ENCODE measurements at places on chromosomes 1 and 21.

DNA sequence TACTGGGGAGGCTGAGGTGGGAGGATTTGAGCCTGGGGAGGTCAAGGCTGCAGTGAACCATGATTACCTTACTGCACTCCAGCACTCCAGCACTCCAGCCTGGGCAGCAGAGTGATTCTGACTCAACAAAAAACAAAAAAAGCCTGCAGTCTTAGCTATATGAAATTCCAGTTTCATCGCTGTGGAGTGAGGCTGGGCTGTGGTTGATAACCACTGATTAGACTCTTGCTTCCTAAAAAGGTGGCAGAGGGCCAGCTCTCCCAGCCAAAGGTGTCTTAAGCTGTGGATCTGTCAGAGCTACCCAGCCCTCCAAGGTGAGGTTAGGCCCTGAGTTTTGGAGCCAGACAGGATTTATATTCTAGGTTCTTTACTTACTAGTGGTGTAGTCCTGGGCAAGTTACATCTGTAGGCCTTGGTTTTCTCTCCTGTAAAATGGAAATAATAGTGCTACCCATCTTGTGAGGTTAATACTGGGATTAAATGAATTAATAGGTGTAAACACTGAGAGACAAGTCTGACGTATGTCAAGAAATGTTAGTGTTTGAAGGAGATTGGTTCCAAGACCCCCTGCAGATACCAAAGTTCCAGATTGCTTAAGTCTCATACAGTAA, 35.9 kb downstream of the TMCC2 start:
- no peak for DNase-seq

DNA sequence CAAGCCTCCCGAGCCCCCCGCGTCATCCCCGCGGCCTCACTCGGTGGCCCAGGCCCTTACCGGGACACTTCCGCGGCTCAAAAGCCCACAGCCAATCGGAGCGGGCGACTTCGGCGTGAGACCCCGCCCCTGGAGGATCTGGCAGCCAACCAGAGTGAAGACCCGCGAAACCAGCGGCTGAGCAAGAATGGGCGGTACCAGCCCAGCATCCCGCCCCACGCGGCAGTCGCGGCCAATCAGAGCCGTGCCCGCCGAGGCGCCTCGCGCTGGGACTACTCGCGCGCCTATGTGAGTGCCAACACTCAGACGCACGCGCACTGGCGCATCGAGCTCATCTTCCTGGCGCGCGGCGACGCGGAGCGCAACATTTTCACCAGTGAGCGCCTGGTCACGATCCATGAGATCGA, 22.5 kb downstream of the DISP3 start:
- no peak for DNase-seq

DNA sequence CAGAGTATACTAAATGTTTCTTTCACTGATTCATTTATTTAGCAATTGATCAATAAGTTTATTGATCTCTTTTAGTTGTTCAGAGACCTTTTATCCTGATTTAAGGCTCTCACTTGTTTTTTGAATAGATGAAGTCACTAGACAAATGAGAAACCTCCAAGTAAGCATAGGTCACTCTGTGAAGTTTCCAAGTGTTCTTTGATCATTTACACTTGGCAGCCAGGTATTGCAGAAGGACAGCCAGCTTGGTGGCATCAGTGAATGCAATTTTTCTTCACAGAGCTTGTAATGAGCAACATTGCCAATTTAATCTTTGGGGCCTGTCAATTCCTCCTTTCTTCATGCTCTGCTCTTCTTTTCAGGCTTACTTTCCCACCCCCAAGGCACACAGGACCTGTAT, 413.0 kb downstream of the OMA1 start:
- DNase-seq = no peak

GRCh38 chr1:7019510-7019909, 234.3 kb downstream of the CAMTA1 start:
- no peak for DNase-seq

- no peak for DNase-seq
These were observed 8.8 kb downstream of the TMCC2 start for GRCh38 chr1:205236526-205236925.

- no peak for DNase-seq
These were observed 14.9 kb upstream of the TMEM9 start for GRCh38 chr1:201169203-201169602.

- DNase-seq = no peak
These were observed 58.8 kb upstream of the PRDX6 start for GRCh38 chr1:173418107-173418985.

DNA sequence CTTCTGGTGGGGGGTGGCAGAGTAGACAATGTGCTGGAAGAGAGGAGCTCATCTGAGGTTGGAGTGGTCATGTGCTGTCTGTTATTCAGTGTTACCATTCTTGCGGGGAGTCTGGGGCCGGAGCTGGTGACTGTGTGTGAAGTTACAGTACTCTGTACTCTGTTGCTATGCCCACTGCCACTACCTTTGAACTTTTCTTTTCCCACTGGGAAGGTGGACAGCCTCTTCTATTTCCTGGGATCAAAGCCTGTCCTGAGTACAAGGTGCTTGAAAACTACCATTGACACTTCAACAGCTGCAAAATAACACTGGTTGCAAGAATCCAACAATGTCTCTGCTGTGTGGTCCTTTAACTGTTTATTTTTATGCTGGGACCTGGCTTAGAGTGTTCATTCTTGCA, 66.4 kb upstream of the ZNF326 start:
- no peak for DNase-seq

- DNase-seq = no peak
These were observed 17.3 kb downstream of the LCE4A start for GRCh38 chr1:152725261-152725660.

DNA sequence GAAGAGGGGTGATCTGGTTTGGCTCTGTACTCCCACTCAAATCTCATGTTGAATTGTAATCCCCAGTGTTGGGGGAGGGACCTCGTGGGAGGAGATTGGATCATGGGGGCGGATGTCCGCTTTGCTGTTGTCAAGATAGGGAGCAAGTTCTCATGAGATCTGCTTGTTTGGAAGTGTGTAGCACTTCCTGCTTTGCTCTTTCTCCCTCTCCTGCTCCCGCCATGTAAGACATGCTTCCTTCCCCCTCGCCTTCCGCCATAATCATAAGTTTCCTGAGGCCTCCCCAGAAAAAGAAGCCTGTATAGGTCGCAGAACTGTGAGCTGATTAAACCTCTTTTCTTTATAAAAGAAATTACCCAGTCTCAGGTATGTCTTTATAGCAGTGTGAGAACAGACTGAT, 27.9 kb downstream of the MYOM3 start:
- no peak for DNase-seq

DNA sequence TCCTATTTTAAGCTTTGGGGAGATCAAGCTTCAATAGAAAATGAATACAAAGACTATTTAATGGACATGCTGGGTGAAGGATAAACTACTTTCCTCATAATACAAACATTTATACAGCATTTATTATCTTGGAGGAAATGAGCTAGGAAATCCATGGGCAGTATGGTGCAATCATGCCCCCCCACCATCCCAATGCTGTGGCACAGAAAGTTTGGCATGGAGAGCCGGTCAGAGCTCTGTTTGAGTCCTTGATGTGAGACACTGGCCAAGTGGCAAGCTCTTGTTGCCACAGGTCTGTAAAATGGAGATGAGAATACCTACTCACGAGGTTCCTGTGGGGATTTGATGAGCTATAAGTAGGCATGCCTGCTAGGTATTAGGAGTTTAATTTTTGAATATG, 120.6 kb downstream of the MAB21L3 start:
- no peak for DNase-seq

GRCh38 chr1:226632169-226632879, 83.8 kb downstream of the STUM start:
- DNase-seq = no peak

DNA sequence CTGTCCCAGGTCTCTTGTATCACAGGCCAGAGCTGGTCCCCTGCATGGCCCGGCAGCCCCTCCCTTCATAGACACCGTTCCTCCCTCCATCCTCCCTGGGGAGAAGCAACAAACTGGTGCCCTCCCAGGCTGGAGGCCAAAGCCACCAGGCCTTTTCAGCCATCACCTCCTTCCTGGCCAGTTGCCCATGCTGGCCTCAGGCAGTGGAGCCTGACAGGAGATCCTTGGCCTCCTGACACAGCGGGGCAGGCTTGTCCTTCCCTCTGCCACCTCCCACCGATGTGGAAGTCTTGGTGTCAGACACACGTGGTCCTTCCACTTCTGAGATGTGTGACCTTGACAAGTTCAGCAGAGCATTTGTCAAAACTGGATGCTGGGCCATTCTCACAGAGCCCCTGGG, 206.0 kb downstream of the HIVEP3 start:
- no peak for DNase-seq

- DNase-seq = no peak
These were observed 152.5 kb upstream of the KCND3 start for GRCh38 chr1:112141923-112142322.

DNA sequence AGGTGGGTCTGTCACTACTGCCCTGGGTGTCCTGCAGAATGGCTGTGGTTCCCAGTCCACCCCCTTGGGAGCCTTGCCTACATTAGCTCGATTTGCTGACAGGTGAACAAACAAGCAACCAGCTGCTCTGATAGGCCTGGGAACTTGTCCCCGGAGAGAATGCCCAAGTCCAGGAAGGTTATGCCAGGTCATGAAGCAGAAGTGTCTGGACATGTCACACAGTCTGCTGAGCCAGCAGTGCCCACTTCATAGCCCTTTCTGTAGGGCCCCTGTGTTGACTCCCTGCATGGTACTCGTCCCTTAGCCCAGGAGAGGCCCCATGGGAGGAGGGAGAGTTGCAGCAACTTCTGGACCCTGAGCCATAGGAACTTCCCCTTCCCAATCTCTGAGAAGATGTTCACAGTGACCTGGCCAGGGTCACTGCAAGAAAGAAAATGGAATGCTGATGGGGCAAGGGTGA, 31.0 kb downstream of the UCK2 start:
- DNase-seq = peak; percentile 29

GRCh38 chr1:166330096-166330495, 163.3 kb upstream of the FAM78B start:
- DNase-seq = no peak

- no peak for DNase-seq
These were observed 7.2 kb downstream of the C1orf116 start for GRCh38 chr1:207025146-207025880.

DNA sequence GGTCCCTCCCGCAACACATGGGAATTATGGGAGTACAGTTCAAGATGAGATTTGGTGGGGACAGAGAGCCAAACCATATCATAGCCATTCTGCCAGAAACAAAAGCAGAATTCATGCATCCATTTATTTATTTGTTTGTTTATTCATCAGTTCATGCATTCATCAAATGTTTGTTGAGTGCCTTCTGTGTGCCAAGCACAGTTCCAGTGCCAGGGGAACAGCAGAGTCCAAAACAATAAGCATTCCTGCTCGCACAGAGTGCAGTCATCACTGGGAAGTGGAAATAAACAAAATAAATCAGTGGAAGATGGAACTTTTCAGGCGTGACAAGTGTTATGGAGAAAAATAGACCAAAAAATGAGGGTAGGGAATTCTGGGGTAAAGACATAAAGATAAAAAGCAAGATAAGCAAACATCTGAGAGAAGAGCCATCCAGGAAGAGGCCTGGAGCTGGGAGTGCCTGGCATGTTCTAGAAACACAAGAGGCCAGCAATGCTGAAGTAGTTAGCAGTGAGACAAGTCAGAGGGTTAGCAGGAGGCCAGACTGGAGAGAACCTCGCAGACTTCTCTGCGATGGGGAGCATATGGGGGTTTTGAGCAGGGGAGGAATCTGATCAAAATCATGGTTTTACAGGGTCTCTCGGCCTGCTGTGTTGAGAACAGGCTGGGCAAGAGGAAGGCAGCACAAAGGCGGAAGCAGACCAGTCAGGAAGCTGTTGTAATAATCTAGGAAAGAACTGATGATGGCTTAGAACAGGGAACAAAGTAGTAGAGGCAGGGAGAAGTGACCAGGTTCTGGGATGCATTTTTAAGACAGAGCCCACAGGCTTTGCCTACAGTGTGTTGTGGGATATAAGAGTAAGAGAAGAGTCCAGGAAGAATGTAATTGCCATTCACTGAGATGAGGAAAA, 113.2 kb downstream of the GLUL start:
- no peak for DNase-seq

DNA sequence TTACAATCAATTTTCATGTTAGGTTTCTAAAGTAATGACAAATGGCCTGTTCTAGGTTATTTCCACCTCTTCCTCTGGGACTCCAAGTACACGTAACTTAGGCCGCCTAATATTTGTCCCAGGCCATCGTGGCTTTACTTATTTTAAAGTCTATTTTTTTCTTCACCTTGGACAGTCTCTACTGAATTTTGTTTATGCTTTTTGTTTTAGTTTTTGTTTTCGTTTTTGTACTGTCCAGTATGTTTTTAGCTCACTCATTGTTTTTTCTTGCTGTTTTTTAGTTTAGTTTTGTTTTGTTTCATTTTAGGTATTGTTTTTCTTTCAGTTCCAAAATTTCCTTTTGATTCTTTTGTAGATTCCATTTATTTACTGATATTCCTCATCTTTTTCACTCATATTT, 187.7 kb upstream of the RNPC3 start:
- no peak for DNase-seq

DNA sequence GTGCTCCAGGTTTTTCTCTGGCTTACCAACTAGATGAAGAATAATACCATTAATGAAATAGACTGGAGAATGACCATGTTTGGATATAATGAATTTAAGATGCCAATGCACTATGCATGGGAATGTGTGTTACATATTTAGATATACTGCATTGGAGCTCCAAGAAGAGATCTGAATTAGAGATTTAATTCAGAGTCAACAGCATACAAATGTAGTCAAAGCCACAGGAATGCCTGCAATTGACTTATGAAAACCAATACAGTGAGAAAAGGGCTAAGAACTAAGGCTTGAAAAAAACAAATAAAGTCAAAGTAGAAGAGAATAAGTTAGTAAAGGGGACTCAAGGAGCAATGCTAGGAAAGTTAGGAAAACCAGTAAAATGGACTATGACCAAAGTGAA, 59.1 kb downstream of the USP24 start:
- no peak for DNase-seq

DNA sequence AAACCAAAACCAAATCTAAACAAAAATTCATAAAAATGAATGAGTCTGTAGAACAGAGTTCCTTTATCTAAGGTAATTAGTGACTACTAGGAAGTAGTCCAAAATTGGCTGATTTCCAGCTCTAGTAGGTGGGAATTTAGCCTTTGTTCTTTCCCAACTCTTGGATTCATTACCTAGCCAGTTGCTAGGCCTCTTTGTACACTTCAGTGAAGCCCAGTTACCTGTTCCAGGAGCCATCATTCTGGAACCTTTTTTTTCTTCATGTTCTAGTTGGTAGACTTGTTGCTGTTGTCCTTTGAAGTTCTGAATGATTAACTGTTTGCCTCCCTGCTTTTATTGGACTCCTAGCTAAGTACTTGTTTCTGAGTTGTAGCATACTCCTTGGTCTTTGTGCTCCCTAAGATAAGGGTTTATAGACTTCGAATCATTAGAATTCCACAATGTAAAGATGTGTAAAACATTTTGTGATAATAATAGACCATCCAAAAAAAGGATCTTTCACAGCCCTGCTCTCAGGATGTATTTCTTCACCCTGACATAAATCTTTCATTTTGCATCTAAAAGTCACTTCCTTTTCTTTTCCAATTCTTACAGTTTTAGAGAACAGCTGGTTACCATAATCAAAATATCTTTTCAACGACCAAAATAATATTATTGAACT, 9.8 kb downstream of the PLA2G4A start:
- DNase-seq = no peak

- no peak for DNase-seq
These were observed 40.7 kb downstream of the ARHGEF11 start for GRCh38 chr1:157004806-157005205.
